ENCODE measurements at places on chromosomes 5 and 9. TPM values are rescaled to one million over a fixed set of nuclear protein-coding genes. Genes with fewer than 3 reads are reported as not detected.

FBXL7 gene
- total RNA-seq = 28.2 TPM

ADRB2 gene
- total RNA-seq = 10.7 TPM

STPG3 gene
- not detected for total RNA-seq

HTR1A gene
- not detected for total RNA-seq

PTGS1 gene
- total RNA-seq = 1.8 TPM

GTF2H2 gene
- 9.1 TPM for total RNA-seq

CYLC2 gene
- total RNA-seq = not detected

NUTM2F gene
- total RNA-seq = not detected

TAL2 gene
- not detected for total RNA-seq

TMC1 gene
- total RNA-seq = 0.25 TPM

SH3PXD2B gene
- total RNA-seq = 24.3 TPM

CDX1 gene
- not detected for total RNA-seq

STC2 gene
- 11.4 TPM for total RNA-seq

OR1J2 gene
- not detected for total RNA-seq

DMRTA1 gene
- under 0.01 TPM for total RNA-seq

SURF2 gene
- 15.3 TPM for total RNA-seq

IFNE gene
- under 0.01 TPM for total RNA-seq

ETF1 gene
- 87.4 TPM for total RNA-seq

Measured in dermis microvascular lymphatic vessel endothelial cell (primary cell).